ENCODE measurements at places on chromosomes 6 and 20.

- DNase-seq = peak; percentile 31
Observed at GRCh38 chr6:145733810-145734209, 1.5 kb downstream of the EPM2A start.

- DNase-seq = no peak
Observed at GRCh38 chr20:10654250-10654610, 19.6 kb downstream of the JAG1 start.

GRCh38 chr20:4014031-4014474, 1.3 kb downstream of the RNF24 start:
- peak; percentile 87 for DNase-seq

DNA sequence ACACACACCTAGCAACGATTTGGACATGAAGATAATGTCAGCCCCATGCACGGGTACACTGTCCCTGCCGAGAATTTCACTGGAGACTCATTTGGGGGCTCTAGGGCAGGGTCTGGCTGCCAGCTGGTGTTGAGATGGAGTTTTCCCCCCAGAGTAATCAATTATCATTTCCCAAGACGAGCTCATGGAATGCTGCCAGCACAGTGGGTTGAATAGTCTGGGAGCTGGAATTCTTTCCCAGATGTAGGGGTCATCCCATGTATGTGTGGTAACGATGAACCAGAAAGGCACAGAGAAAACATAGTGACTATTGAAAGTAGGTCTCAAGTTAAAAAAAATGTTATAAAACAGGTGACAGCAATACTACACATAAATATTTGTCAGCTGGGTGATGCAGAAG, 579.9 kb downstream of the MAFB start:
- DNase-seq = no peak

DNA sequence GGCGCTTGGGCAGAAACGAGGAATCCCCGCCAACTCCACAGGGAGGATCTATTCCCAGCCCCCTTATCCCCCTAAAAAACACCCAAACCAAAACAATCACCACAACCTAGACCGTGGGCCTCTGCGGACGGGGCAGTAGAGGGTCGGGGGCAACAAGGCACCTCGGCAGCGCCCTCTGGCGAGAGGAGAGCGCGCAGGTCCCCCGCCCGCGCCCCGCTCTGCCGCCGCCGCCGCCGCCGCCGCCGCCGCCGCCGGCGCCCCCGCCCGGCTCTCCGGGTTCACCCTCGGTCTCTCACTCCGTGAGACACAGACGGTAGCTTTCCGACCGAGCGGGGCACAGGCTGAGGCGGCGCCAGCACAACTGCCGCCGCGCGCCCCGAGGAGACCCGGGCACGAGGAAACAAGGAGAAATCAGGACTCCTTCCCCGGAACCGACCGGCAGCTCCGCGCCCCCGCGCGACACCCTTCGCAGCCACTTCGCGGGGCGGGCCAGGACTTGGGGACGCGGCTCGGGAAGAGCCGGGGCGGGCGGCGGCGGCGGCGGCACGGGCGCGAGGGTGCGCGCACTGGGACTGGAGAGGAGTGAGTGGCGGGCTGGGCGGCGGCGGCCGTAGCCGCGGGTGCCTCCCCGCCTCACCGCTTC, at the start of gene SLC35F1:
Gene SLC35F1 (plus strand): TSS at position 307 of the 643 bp plus-strand sequence.
- peak; percentile 15 for DNase-seq

- peak; percentile 79 for DNase-seq
Observed at GRCh38 chr6:54191461-54191860, 80.2 kb downstream of the MLIP start.
